ENCODE measurements at places on chromosomes 4 and X. TPM values are rescaled to one million over a fixed set of nuclear protein-coding genes. Genes with fewer than 3 reads are reported as not detected.

USP17L30 gene
- not detected for polyA plus RNA-seq

KLKB1 gene
- 2.1 TPM for polyA plus RNA-seq

C4orf54 gene
- polyA plus RNA-seq: 0.01 TPM

KLHL2 gene
- 20.1 TPM for polyA plus RNA-seq

USP26 gene
- not detected for polyA plus RNA-seq

HMGN5 gene
- 26.8 TPM for polyA plus RNA-seq

SCML2 gene
- polyA plus RNA-seq: 13.0 TPM

UBA1 gene
- polyA plus RNA-seq: 199 TPM

PFKFB1 gene
- polyA plus RNA-seq: 0.32 TPM

ADGRL3 gene
- polyA plus RNA-seq: 19.9 TPM

NEK1 gene
- 28.8 TPM for polyA plus RNA-seq

NAT8L gene
- polyA plus RNA-seq: 4.3 TPM

XAGE1B gene
- polyA plus RNA-seq: not detected

F11 gene
- polyA plus RNA-seq: 0.41 TPM

CT45A10 gene
- 18.8 TPM for polyA plus RNA-seq

PPP1R2C gene
- polyA plus RNA-seq: not detected

DOCK11 gene
- polyA plus RNA-seq: 20.3 TPM

GNRHR gene
- 0.57 TPM for polyA plus RNA-seq

MSANTD1 gene
- polyA plus RNA-seq: 0.90 TPM
